Keratinocyte (primary cell): ENCODE measurements at places on chromosomes 5 and 9.

GRCh38 chr5:73093943-73094342 lies 26.4 kb upstream of the TMEM171 start:
- DNase-seq = peak; percentile 46

DNA sequence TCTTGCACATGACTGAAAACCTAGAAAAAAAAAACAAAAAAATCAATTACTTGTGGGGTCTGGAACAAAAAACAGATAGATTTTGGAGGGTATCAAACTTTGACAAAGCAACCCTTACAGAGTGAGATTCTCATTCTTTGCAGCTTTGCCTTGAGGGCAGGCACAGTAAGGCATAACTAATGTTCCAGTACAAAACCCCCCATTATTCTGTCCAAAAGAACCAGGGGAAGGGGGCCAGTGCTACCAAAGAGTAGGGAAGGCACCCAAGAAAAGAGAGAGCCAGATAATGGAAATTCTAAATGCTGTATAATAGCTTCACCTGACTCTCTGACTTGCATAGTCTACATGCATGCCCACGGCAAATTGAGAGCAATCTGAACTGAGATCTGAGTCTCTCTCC lies 12.9 kb downstream of the POLK start:
- DNase-seq = no peak

DNA sequence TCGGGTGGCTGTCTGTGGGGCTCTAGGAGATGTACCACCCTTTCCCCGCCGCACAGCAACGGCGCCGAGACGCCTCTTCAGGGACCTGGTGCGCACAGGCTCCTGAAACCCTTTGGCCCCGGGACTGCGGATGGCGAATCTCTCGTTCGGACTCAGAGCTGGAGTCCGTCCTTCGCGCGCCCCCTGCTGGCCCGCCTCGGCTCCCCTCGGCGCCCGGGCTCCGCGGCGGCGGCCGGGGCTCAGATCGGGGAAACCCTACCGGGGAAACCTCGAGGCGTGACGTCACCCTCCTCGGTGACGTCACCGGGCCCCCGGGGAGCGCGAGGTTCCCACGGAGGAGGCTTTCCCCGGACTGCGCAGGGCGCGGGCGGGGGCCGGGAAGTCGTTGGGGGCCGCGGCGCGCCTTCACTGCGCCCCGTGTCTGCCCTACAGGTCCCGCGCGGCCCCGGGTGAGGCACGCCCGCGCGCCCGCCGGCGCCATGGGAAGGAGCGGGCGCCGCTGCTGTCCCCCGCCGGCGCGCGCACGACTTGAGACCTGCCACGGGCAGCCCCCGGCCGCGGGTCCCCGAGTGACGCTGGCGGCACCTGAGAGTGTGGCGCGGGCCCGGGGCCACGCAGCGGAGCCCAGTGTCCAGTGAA lies 7.9 kb downstream of the PRR7 start:
- DNase-seq = no peak

DNA sequence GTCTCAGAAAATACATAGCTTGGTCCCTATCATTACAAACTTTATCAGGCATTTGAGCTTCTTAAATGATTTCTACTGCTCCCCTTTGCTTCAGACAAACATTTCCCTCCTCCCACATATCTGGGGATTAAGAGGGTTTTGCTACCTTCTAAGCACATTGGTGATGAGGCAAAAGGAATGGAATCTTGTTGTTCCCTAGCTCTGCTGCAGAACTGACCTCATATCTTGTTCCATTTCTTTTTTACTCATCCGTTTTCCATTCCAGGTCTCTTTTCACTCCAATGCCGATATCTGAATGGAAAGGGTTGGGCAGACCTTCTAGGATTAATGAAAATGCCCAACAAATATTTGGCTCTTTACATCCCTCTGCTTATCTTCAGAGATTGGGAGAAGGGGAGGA lies 444.6 kb downstream of the ZNF608 start:
- no peak for DNase-seq

- DNase-seq = no peak
Observed at GRCh38 chr9:32587901-32588300, 14.9 kb upstream of the NDUFB6 start.

DNA sequence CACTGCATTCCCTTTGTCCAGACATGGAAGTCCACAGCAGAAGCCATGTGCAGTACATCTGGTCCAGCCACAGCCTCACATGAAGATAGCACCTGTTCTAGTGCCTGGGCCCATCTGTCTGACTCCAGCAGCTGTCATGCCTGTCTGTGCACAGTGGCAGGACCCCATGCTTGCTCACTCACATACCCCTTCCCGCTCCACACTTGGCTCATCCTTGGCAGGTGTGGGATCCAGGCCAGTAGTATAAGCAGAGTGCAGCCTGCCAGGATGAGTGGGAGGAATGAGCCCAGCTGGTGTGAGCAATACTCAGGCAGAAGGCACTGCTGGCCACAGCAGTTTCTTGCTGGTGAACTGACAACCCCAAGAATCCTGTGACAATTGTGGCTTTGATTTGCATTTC lies 168.0 kb downstream of the PRDM9 start:
- DNase-seq = no peak

GRCh38 chr9:111040494-111040893 lies 2.2 kb upstream of the LPAR1 start:
- peak; percentile 62 for DNase-seq

GRCh38 chr5:59180515-59180914 lies 597.6 kb downstream of the RAB3C start:
- no peak for DNase-seq

DNA sequence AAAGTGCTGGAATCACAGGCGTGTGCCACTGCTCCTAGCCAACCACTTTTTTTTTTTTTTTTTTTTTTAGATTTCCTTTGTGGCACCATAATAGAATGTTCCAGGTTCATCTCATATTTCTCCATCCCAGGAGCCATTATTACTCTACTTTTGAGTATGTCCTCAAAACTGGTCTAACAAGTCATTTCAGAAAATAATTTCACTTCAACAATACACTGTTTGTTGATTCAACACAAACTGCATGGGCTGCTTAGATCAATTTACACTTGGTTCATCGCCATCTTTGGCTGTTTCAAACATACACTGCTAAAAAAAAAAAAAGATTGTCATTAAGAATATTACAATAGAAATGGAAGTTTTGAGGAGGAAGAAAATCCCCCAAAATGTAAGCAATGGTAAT lies 57.9 kb downstream of the CSNK1A1 start:
- DNase-seq = no peak

DNA sequence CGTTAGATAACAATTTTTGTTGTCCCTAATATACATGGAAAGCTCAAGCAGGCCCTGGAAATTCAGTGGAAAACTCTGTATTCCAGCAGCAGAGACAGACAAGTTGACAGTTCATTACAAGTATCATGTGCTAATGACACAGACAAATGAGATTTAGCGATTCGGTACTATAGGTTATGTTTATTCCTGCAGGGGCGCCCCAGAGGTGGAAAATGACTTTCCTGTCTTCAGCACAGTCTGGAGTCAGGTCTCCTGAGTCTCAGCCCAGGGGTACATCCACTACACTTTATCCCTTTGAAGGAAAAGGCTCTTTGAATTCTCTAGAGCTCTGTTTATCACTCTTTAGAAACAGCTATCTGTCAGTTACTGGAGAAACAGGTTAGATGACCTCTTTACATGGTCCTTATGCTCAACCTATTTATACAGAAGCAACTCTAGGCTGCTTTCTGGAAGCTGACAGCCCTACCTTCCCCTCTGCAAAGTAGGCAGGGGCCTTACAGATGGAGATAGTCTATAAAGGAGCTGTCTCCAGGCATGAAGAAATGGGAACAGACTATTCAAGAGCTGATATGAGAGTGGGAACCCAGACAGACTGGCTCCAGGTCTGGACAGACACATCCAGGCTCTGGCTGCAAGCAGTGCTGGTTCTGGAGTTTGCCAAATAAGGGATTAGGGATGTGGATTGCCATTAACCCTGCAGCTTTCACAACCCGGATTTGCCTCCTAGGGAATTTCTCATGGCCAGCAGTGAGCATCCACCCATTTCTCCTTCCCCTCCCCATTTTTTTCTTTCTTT lies 7.2 kb upstream of the SLC31A2 start:
- no peak for DNase-seq

DNA sequence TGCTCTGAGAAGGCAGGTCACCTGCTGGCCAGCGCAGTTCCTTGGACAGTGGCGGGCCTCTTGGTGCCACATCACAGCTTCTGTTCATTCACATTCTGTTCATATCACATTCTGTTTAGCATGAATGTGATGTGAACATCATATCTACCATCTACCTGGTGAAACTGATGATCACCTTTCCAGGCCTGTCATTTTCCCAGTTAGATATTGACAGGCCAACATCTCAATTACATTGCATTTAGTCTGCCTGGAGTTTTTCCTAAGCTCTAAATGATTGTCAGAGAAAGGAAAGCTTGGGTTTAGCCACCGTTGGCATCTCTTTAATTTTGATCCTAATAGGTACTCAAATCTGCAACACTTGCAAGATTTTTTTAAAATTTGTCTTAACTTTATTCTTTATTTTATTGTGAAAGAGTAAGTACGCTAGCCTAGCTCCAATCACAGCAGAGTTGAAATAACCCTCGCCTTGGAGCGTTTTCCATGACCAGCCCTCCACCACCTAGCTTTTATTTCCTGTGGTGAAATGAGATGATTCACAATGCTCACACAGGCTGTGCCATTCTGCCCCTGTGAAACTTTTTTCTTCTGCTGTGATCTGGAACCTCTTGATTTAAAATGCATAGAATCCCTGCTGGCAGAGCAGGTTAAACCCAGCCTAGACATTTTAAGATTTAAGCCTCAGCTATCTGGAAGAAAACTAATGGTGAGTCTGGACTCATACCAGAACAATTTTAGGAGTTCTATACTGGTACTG lies 225.0 kb downstream of the ESM1 start:
- no peak for DNase-seq

- DNase-seq = no peak
Observed at GRCh38 chr5:115262321-115263077, at the start of gene PGGT1B. Gene PGGT1B (minus strand): TSS chr5:115262877. CDS start chr5:115262851, 26 bp downstream.

- DNase-seq = no peak
Observed at GRCh38 chr9:134210908-134211810, 46.8 kb upstream of the RNU6ATAC start.

- DNase-seq = no peak
Observed at GRCh38 chr9:83005361-83005760, 57.6 kb downstream of the RASEF start.

DNA sequence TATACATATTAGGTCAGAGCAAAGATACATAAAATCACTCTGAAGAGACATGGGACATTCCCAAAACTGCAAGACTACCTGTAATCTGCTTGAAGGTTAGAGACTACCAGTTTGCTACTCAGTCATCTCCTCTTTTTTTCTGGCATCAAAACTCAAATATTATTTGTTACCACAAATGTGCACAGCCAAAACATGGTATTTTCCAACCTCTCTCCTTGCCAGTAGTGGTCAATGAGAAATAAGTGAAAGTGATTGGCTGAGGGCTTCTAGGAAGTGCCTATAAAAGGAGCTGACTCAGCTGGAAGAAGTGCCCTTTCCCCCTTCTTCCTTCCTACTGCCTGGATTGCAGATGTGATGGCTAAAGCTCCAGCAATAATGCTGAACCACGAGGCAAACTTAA lies 13.8 kb downstream of the GZMK start:
- no peak for DNase-seq

DNA sequence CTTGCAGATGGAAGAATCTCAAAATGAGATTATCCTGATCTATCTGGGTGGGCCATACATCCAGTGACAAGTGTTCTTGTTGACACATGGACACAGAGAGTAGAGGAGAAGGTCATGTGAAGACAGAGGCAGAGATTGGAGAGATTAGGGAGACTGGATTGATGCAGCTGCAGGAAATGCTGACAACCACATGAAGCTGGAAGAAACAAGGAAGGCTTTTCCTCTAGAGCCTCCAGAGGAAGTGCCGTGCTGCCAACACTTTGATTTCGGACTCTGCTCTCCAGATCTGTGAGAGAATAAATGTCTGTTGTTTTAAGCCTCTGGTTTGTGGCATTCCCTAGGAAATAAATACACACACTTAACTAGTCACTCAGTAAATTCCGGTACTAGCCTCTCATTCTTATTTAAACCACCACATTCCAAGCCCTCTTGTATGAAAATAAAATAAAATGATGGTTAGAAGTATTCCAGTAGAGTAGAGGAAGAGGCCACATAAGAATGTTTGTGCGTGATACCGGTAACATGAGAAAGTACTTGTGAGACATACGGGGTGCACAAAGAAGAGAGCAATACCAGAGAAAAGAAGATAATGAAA lies 110.9 kb upstream of the DMAC1 start:
- DNase-seq = no peak

DNA sequence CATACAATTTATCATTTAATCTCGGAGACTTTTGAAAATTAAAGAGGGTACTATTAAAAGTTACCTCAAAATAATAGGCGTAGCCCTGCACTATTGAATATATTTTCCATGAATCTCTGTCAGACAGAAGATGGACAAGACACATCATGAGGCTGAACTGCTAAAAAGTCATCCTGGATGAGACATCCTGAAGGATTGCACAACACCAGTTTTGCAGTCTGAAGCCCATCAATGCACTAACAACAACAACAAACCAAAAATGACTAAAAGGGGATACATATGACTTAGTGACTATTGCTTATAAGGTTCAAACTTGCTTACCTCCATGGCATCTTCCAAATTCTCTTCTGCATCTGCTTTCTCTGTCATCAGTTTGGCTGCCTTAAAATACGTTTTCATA lies 15.7 kb downstream of the LMBRD2 start:
- DNase-seq = no peak

GRCh38 chr9:121566481-121567465 lies 67.1 kb upstream of the GGTA1 start:
- no peak for DNase-seq

- DNase-seq = no peak
Observed at GRCh38 chr5:171418982-171419687, at the start of gene FGF18. Gene FGF18 (plus strand): TSS chr5:171419647. CDS start chr5:171420200, 553 bp downstream.

DNA sequence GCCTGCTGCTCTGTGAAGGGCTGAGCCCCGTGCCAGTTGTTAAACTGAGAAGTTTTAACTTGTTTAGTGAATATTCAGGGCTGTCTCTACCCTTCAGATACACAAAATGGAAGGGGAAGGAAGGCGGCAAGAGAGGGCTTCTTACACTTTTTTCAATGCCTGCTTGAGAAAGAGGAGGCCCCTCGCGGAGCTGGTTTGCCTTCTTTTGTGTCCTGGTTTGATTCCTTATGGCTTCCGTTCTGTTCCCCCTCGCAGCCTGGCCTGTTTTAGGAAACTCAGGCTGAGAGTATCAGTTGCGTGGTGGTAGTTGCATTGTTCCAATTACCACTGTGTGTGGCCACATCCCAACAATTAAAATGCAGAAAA lies 1.0 kb downstream of the FAM53C start:
- DNase-seq = no peak

DNA sequence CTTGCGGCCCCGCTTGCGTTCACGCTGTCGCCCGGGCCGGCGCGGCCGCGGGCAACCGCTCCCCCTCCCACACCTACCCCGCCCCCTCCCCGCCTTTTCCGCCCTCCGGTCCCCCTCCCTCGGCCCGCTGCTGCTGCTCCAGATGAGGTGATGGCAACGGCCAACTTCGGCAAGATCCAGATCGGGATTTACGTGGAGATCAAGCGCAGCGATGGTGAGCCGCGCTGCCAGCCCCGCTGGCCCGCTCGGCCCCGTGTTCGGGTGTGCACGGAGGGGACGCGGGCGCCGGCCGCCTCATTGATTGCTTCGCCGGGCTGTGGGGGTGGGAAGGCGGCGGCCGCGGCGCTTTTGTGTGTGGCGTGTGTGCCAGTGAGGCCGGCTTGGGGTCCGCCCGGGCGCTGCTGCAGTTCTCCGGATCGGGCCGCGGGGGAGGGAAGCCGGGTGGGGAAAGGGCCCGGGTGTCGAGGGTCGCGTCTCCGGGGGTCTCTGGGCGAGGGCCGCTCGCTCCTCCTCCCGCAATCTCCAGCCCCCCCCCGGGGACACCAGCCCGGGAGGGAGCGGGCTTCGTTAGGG lies 403 bp downstream of the KIF2A start:
- no peak for DNase-seq

GRCh38 chr9:6302417-6302816 lies 25.8 kb upstream of the TPD52L3 start:
- peak; percentile 17 for DNase-seq
